ENCODE measurements at places on chromosomes 6 and 20.

DNA sequence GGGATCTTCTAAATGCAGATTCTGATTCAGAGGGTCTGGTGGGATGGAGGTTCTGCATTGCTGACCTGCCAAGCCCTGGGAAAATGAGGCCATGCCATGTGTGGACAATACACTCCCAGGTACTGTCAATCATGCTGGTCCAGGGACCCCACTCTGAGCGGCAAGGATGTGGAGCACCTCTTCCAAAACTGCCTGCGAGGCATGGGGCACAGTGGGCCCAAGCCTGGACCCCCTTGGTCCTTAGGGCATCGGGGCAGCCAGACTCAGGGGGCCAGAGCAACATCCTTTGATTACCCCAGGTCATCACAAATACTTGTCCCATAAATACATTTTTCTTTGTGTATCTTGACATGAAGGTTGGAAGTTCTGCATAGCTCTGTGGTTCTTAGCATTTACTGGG is 76.8 kb upstream of the NXT1 start:
- no peak for DNase-seq

DNA sequence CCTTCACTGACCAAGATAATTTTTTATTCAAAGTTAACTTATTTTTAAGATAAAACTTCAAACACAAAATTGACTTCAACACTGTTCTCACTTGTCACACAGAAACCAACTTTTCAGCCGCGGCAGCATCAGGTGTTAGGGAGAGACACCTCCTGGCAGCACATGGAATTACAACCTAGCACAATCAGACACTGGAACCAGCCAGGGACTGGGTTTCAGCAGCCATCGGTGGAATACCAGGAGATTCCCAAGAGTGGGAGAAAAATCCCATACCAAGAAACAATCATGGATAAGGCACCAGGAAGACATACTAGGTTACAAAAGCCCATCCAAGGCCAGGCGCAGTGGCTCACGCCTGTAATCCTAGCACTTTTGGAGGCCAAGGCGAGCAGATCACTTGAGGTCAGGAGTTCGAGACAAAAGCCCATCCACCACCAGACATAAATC is 70.0 kb downstream of the SNX5 start:
- peak; percentile 15 for DNase-seq

GRCh38 chr20:4326195-4327065 is 311.1 kb upstream of the RNF24 start:
- peak; percentile 12 for DNase-seq

- no peak for DNase-seq
These were observed 211.2 kb downstream of the MAFB start for GRCh38 chr20:40477805-40478204.

GRCh38 chr20:10705801-10706459 is 32.1 kb upstream of the JAG1 start:
- no peak for DNase-seq

- no peak for DNase-seq
These were observed 26.3 kb upstream of the ZNF318 start for GRCh38 chr6:43395776-43396175.

GRCh38 chr20:14568225-14568624 is 230.8 kb upstream of the FLRT3 start:
- DNase-seq: no peak

- DNase-seq: no peak
These were observed 55.2 kb downstream of the YTHDF1 start for GRCh38 chr20:63160641-63161175.

- no peak for DNase-seq
These were observed 85.9 kb upstream of the HMGCLL1 start for GRCh38 chr6:55664591-55665587.

DNA sequence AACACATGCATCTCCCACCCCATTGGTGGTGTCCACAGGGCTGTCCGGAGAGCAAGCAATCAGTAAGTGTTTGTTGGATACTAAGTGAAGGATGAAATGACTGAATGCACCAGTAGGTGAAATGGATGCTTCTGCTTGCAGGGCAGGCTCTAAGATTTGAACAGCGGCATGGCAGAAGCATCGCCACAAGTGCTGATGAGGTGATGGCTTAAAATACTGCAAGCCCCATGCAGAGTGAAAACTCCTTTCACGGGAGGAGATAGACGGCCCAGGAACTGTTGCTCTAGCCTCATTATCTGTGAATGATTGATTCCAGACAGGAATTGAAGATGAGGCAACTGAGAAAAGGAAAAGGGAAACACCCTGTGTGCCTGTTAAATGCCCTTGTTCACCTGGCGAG is 158.9 kb downstream of the LY86 start:
- DNase-seq: no peak

DNA sequence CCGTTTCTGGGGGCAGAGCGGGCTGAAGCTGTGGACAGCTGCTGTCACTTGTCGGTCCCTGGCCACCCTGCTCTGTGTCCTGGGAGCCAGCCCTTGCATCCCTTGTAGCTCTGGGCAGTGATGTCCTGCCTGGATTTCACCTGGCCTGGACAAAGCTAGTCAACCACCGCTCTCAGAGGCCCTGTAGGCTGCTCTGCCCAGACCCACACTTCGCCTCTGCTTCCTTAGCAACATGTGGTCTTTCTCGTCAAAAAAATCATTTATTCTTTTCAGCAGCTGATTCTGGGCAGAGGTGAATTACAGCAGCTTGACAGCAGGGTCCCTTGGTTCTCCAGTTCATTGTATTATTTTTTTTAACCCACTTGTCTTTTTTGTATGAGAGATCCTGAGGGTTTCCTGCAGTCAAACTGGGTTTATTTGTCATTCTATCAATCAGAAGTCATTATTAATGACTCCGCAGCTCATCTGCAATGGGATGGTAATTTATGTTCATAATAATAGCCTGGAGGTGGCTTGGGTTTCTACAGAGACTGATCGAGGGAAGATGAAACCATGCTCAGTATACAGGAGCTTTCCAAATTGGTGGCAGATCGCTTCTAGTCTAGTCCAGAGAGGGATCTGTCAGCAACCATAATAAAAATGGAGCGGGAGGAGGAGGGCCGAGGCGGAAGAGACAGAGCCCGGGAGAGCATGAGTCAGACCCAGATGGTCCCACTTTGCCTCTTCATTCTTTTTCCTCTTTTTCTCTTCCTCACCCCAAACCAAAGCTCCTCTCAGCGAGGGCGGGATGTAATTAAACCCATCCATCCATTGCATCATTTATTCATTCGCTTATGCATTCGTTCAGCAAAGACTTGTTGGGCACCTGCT is 22.4 kb downstream of the EDN3 start:
- no peak for DNase-seq
